Activated CD4-positive, alpha-beta T cell treated with anti-CD3 and anti-CD28 coated beads, Interleukin-2, amount 50 U/mL, for 16 hours (primary cell): ENCODE measurements at places on chromosomes 6 and 20.

DNA sequence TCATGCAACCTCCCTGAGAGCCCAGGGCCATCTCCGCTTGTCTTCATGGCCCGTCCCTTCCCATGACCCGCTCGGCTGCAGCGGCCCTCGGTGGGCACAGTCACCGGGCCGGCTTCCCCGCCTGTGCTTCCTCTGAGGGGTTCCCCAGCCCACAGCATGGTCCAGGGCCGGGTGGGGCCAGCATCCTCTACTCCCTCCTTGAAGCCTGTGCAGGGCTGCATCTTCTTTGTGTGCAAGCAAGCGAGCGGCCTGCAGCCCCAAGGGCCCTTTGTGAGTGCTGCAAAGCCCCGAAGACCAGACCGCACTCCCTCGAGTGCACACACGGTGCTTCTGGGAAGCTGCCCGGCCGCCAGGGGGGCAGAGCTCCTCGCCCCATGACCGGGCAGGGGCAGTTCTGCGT, 265.8 kb downstream of the TAF4 start:
- no peak for DNase-seq

- no peak for DNase-seq
These were observed 24.3 kb downstream of the HTR1E start for GRCh38 chr6:86961455-86962200.

GRCh38 chr6:54094293-54094692, 16.9 kb upstream of the MLIP start:
- no peak for DNase-seq

- DNase-seq: no peak
These were observed 17.7 kb downstream of the RAB22A start for GRCh38 chr20:58327211-58327610.

DNA sequence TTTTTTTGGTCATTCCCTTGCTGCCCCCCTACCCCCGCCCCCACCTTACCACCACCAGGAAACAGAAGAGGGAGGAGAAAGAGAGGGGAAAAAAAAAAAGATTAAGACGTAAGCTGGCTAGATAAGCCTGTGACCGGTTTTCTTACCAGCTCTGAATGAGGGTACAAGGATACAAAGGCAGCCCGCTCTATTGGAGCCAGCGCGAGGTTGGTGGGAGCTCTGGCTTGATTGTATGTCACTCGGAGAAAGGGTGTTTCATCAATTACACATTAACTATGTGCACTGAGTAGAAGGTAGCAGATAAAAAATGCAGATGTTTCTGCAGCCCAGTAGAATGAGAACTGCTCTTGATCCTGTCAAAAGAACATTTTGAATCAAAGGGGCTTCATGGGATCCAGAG, 28.6 kb upstream of the OLIG3 start:
- no peak for DNase-seq

GRCh38 chr20:48338717-48339116, 489.1 kb downstream of the PREX1 start:
- DNase-seq: no peak

- no peak for DNase-seq
These were observed 68.8 kb downstream of the LAMP5 start for GRCh38 chr20:9583151-9583550.

- peak; percentile 11 for DNase-seq
These were observed 59.0 kb upstream of the FAM184A start for GRCh38 chr6:119137194-119138072.

DNA sequence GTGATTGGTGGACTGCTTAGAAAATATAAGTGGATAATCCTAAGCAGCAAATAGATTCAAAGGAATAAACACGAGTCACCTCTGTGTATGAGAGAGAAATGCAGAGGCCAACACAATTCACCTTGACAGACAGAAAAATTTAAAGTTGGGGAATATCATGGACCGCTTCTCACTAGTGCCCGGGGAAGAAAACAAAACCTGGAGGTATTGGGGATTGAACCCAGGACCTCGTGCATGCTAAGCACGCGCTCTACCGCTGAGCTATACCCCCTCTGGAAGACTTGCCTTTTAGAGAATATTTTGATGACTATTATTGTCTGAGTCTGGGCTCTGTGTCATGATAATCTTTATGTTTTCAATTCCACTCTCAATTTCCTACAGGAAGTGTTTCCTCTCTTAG, 111.9 kb downstream of the TRIM27 start:
- peak; percentile 69 for DNase-seq

GRCh38 chr6:157557559-157557958, 176.6 kb downstream of the ZDHHC14 start:
- DNase-seq: no peak

DNA sequence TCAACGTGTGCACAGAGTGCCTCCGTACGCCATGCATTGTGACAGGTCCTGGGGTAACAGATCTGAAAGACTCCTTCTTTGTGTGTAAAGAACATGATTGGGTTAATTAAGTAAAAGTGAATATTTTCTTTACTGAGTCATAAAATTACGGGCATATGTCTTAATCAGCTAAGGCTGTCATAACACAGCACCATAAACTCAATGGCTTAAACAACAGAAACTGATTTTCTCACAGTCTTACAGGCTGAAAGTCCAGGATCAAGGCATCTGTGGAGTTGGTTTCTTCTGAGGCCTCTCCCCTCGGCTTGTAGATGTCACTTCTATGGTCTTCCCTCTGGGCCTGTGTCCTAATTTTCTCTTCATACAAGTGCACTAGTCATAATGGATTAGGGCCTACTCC, 176.9 kb downstream of the MTFR2 start:
- no peak for DNase-seq

GRCh38 chr6:13526727-13527670, 39.6 kb upstream of the GFOD1 start:
- DNase-seq: no peak

GRCh38 chr6:30219244-30219643, 6.0 kb upstream of the TRIM26 start:
- DNase-seq: peak; percentile 54

- no peak for DNase-seq
These were observed at the start of gene BTN1A1 for GRCh38 chr6:26500102-26500501. TSS of gene BTN1A1 (plus strand) at chr6:26500303. CDS start at chr6:26501287, 984 bp downstream.

DNA sequence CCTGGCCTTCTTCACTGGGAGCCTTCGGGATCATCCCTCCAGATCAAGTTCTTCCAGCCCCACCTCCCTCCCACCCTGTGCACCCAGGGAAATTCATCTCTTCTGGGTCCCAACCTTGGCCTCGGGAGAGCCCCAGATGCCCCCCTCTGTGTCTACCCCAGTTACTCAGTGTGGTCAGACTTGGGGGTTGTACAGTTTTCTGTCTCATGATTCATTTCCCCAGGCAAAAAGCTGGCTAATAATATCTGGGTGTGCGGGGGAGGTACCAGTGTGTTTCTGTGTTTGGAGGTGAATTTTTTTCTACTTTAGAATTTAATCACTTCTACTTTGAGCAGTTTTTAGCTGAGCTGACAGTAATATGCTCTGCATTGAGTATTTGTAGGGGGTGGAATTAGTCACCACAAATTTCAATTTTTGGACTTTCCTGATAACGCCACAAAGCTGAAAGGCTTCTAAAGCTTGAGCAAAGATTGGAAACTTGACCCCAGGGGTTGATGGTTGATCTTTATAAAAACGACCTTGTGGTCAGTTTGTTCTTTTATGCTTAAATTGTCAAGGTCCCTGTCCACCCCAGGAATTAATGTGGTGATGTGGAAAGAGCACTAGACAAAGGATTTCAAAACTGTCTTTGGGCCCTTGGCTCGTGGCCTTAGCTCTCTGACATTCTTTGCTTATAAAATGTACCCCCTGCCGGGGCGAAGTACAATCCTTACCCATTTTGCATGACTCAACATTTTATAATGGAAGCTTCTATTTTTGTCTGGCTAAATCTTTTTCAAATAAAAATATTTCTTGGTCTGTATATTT, 284.7 kb upstream of the TAB2 start:
- DNase-seq: peak; percentile 95

DNA sequence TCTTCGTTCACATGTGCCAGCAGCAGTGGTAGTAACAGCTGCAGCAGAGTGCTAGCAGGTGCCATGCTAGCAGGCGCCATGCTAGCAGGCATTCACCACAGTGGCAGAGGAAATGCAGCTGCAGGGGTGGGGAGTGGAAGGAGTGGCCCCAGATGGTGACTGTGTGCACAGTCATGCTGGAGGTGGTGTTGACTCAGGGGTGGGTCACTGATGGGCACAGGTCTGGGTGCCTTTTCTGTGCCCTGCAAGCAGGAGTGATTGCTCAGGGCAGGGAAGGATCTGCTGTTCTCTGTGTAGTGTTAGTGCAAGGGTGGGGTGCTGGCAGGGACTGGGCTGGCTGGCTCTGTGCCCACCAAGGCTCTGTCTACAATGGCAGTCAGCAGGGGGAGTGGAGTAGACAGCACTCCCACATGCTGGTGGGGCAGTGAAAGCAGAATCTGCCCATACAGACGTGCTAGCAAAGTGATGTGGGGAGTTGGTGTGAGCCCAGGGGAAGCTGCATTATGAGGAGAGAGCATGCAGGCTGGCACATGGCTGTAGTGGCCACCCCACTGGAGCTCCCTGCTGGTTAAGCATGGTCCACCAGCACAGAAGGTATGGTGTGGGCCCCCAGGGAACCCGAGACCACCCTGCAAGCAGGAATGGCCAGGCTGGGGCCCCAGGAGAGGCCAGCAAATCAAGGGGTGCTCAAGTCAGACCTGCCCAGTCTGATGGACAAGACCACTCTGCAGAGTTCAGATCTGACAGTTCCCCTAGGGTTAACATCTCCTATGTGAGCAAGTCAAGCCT, 11.4 kb upstream of the TSPYL4 start:
- DNase-seq: no peak

DNA sequence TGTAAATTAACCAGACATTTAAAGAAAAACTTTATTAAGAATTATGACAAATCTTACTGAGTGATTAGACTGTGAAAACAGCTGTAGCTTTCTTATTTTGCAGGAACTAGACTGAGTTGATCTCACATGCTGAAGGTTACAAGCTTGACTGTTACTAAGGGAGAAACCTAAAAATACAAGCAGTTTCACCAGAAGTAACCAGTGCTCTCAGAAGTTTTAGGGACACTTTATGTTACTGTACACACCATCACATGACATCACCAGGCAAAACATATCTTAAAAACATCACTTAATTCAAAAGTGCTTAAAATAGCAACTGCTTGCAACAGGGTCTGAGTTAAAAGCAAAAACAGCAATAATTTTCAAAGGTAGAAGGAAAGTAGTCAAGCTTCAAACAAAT, 5.4 kb downstream of the FBXO30 start:
- no peak for DNase-seq

GRCh38 chr6:90611543-90612312, 24.9 kb upstream of the MAP3K7 start:
- no peak for DNase-seq

GRCh38 chr6:127076466-127076865, 42.0 kb upstream of the RSPO3 start:
- DNase-seq: no peak

- DNase-seq: no peak
These were observed 166.0 kb upstream of the PROKR2 start for GRCh38 chr20:5482791-5483190.

GRCh38 chr6:52388790-52389189, 26.8 kb downstream of the PAQR8 start:
- DNase-seq: no peak

GRCh38 chr6:1422290-1422689, 32.9 kb downstream of the FOXF2 start:
- no peak for DNase-seq

DNA sequence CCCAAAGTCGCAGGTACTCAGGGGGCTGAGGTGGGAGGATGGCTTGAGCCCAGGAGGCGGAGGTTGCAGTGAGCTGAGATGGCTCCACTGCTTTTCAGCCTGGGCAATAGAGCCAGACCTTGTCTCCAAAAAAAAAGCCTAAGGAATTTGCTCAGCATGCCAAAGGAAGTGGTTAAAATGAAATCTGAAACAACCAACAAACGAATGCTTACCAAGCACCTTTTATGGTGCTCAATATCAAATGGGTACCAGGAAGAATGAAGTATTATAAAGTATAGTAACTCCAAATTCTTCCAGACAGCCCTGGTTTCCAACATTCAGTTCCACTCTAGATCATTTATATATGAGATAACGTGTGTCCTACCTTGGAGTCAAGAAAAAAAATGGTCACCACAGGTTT, 14.0 kb downstream of the GMDS start:
- no peak for DNase-seq

DNA sequence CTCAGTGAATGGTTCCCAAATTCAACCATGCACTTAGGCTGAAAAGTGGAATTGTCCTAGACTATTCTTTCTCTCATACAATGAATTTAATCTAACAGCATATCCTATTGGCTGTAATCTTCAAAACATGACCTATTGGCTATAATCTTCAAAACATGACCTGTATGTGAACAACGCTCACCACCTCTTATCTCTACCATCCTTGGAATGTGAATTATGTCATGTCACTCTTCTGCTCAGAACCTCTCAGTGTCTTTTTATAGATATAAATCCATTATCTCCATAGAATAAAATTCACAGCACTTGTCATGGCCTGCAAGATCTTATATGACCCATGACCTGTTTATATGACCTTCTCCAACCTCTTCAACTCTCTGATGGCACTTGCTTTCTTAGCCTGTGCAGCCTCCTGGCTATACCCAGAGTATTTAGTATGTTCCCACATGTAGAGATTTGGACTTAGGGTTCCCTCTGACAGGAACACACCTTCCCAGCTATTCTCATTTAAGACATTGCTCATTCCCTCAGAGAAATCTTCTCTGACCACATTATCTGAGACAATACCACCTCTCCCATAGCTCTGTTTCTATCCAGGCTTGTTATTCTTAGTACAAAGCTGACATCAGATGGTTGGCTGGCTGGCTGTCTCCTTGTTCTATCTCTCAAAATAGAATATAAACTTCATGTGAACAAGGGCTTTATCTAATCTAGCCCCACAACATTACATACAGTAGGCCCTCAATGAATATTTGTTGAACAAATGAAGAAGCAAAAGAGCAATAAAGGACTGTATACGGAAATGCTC, 275.0 kb upstream of the PREP start:
- DNase-seq: no peak

DNA sequence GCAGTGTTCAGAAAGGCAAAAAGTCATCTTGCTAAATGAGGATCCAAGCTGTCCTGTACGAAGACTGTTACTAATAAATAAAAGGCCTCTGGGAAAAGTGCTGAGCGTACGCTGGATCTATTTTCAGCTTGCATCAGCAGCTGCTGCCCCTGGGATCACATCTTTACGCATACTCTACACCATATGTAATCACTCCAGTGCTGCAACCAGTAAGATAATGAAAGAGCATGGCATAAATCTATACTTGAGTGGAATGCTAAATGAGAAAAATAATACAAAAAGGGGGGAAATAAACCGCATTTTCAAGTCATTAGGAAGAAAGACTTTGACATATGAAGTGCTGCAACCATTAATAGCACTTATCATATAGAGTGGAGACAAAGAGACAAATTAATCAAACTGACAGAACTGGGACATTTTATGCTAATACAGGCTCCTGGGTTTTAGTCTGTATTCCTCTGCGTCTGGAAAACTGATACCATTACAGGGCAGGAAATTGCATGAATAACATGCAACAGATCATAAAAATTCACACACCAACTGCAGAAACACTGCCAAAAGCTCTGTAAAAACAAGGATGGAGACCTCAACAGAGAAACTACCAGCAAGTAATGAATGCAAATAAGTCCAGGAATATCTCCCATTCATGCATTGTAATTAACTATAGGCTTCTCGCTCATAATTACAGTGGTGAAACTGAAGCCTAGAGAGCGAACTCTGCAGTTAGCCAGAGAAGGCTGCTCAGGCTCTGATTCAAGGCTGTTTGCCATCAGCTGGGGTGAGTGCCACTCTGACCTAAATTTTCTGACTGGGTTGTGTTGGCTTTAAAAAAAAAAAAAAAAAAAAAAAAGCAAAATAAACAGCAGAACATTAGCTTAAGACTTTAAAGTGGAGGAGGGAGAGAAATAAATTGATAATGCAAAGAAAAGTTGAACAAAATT, 83.8 kb downstream of the GJA10 start:
- DNase-seq: no peak

- DNase-seq: peak; percentile 14
These were observed 47.3 kb downstream of the IYD start for GRCh38 chr6:150416128-150416527.
